ENCODE measurements at places on chromosomes 2 and 18.
A peak's percentile ranks its signal among the peaks of the same experiment; 100 is the strongest.

- no peak for DNase-seq
Observed at GRCh38 chr2:151754253-151754897, 20.1 kb upstream of the NEB start.

DNA sequence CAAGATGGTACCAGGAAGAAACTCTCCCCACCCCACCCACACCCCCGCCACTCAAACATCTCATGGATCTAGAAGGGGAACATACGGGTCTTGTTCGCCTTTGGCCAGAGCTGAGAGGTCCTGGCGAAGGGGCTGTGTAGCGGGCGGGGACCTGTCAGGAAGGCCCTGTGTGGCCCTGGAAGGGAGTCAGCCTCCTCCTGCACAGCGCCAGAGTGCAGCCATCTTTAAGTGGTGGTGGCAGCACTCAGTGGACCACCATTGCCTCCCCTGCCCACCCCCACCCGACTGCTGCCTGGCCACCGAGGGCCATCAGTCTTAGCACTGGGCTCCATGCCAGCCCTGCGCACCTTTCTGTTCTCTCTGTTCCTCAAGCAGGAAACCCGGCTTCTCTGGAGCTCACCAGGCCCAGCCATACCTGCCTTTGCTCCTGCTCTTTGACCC is 11.6 kb upstream of the FAHD2A start:
- no peak for DNase-seq

- DNase-seq = no peak
Observed at GRCh38 chr18:36035253-36035652, 32.1 kb downstream of the RPRD1A start.

GRCh38 chr2:220120041-220120440 is 492.6 kb downstream of the SLC4A3 start:
- no peak for DNase-seq

DNA sequence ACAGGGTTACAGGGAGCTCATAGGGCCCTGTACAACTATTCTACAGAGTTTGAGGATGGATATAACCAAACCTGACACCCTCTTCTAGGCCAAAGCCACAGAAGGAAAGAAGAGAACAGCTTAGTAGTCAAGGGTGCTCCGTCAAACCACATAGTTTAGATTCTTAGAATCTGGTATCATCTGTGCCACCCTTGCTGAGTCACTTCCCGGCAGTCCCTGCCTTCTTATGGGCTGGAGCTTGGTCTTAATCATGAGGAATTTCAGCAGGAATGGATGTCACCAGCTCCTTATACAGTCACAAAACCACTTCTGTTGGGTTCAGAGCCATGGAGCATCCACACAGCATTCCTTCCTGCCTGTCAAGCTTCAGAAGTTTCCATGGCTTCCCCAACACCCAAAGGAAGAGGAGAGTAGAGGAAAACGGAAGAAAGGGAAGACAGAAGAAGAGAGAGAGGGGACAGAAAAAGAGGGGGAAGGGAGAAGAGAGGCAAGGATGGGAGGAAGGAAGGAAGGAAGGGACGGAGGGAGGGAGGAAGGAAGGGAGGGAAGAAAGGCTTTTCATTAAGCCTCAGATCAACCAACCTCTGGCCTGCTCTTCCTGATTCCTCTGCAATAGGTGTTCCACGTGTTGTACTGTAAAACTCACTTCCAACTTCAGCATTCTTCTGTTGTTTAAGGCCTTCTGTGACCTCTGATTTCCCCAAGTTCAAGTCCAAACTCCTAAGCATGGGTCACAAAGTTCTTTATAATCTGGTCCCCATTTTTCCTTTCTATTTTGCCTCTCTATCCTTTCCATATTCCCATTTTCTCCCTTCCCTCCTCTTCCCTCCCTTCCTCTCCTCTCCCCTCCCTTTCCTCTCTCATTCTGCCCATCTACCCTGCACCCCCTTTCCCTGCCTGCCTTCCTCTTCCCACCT is 246.1 kb upstream of the TNP1 start:
- peak; percentile 74 for DNase-seq

DNA sequence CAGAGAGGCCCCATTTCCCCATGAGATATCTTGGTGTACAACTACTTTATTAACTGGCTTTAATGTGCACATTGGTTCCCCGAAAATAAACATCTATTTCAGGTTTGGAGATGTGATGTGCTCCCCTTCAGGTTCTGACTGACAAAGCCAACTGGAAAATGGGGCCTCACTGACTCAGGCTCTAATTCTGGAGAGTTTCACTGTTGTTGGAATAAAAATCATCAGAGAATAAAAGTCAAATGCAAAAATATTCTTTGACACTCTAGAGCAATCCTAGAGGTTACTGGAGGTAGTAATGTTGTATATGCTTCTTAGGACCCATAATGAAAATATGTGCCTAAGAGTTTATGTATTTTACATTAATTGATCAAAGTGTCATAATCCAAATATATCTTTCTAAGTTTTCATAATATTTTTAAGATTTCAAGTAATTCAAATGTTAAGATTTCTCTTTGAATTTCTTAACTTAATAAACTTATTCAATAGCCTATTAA is 189.9 kb upstream of the COL3A1 start:
- DNase-seq = no peak

DNA sequence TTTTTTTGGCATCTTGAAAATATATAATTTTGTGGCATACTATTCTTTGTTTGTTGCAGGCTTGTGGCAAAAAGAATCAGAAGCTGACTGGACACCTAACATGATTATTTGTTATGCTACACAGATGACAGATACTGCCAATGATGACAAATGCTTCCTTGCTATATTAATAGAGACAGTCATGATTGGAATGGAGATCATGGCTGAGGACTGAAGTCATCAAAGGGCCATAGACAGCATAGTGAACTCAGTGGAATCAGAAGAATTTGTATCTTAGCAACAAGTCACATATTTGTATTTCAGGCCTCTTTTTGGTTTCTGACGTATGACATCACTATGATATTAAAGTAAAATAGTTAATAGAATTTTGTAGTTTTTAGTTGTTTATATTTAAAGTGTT is 1003.8 kb upstream of the DDX18 start:
- no peak for DNase-seq

- DNase-seq = peak; percentile 14
Observed at GRCh38 chr2:12856934-12857601, 140.3 kb downstream of the TRIB2 start.

GRCh38 chr2:208491641-208492040 is 85.0 kb downstream of the PTH2R start:
- DNase-seq = no peak

GRCh38 chr2:53509831-53510388 is 257.7 kb upstream of the CHAC2 start:
- DNase-seq = no peak

DNA sequence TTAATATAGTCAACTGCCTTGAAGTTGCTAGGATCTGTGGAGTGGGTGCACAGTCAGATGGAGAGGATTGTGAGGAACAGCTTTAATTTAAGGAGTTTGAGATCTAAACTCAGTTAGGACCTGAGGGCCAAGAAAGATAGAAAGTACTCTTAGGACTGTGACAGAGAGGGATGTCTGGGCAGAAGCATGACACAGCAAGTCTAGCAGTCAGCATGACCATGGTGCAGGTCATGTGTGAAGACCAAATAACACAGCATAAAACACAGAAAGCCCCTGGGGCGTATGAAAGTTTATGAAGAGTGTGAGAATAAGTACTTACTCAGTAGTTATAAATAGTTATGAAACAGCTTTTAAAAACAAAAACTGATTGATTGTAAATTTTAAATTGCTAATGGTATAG is 107.2 kb downstream of the GALNT1 start:
- no peak for DNase-seq

GRCh38 chr2:160221391-160222276 is 21.6 kb upstream of the ITGB6 start:
- DNase-seq = no peak

DNA sequence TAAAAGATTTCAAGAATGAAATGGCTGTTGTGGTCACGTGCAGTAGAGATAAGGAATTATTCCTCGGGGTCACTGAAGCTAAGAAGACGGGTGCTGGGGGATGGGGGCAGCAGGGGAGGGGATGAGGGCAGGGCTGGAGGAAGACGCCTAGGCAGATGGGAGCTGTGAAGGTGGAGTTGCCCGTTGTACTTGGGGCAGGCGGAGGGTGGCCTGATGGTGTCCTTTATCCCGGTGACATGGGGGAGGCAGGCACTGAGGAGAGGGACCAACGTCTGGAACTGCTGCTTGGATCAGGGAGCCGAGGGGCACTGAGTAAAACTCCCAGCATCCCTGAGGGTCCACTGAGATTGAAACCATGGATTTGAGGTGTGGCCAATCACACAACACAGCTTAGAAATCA is 64.9 kb downstream of the ZCCHC2 start:
- no peak for DNase-seq

- DNase-seq = no peak
Observed at GRCh38 chr2:114609801-114610200, 167.4 kb downstream of the DPP10 start.

DNA sequence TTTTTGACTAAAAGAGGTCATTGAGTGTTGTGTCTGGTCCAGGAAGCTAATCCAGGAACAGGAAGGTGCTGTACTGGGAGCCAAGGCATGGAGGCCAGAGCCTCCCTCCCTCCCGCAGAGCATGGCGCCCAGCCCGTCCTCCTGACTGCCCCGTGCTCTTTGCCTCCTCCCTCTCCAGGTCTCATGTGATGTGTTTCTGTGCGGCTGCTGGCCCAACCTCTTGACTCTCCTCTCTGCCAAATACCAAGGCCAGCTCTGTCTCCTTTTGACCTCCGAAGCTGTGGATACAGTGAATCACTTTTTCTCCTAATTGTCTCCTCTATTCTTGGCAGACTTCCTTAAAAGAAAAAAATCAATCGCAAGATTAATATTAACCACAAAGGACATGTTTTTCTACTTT is 284.1 kb downstream of the PHLPP1 start:
- no peak for DNase-seq

DNA sequence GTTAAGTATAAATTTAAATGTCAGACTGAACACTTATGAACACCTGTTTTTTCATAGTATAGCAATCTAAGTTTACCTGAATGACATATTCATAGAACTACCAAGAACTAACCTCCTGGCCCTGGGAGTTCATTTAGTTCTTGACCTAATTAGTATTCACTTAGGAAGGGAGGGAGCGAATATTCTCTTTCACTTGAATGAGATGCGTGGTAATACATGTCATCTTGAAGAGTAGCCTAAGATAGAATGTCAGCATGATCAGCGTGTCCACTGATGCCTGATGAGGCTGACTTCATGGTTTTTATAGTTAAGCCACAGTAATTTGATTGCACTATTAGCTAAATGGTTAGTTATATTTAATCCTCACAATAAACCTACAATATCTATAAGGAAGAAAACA is 13.3 kb downstream of the NDUFAF7 start:
- DNase-seq = no peak

DNA sequence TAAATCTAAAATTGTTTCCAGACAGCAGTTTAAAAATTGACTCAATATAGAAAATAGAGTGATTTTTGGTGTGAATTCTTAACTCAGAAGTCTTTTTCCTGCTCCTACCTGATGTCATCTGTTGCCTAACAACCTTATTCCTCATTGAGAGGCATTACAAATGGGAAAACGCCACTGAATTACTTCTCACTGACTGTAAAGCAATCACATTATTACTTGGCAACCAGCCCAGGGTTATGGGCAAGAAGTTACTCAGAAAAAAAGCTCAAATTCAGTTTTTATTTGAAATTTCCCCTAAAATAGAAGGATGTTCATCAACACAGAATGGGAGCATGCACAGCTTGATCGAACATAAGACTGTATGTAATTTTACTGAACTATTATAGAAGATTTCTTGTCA is 201.8 kb upstream of the GULP1 start:
- DNase-seq = no peak

- no peak for DNase-seq
Observed at GRCh38 chr2:207153266-207153975, 12.3 kb downstream of the KLF7 start.

DNA sequence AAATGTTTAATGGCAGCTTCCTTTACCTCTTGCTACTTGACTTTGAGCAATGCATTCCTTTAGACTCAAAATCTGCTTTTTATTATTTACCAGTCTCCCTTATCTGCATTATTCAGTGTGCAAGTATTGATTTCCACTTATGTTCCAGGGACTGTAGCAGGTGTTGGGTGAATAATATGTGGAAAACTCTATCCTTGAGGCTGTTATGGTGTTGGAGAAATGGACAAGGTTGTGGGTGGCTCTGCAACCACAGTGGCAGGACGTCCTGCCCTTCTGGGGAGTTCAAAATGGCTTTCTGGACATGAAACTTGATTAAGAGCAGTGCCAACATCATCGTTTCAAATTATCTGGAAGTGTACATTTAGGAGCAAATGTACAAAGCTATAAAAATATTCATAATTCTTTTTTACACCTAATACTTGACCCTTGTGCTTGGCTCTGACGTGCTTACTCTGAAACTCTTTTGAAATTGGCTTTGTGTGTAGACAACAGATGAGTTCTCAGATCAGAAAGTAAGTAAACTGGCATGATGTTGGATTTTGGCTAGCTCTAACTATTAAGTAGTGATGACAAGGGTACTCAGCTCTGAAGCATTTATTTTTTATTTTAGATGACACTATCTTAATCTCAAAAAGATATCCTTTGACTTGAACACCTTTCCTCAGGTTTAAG is 766.2 kb downstream of the DPP10 start:
- no peak for DNase-seq

DNA sequence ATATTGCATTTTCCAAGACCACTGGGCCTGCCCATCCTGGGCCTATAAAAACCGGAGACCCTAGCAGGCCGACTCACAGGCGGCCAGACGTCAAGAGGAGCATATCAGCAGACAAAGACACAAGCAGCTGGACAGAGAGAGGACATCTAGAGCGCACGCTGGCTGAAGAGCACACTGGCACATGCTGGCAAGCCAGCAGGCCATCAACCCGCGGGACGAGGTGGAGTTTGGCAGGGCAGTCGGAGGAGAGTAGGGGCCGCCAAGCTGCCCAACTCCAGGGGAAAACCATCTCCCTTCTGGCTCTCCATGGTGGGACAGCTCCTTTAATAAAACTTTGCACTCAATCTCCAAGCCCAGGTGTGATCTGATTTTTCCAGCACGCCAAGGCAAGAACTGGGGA is 36.6 kb upstream of the RAB27B start:
- DNase-seq = no peak

GRCh38 chr2:73503992-73504570 is 118.4 kb downstream of the ALMS1 start:
- no peak for DNase-seq

DNA sequence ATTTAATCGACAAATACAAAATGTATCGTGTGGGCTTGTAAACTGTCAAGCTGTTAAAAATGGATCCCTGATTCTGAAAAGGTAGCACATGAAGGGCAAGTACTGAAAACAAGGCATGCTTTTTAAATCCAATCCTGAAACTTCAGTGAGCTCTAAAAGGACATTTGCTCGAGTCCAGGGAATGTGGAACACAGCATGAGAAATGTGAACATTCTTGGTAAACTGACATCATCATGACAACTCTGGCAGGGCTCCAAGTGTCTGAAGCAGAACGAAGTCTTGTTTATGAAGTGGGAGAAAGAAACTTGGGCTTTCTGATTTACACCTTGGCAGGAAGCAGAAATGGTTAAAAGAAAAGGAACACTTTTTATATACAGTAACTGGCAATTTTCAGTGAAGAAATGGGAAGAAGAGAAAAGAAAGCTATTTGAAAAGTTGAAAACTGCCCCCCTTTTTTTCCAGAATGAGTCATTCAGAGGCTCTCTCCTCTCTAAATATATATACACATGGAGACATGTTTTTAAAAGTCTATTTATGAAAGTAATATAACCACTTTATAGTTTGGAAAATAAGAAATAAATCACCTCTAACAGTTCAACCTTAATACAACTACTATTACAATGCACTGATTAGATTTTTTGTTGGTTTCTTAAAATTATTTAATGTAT is 120.8 kb downstream of the GAREM1 start:
- DNase-seq = peak; percentile 69

All from SW 1271 (cell line).